ENCODE measurements at places on chromosomes 6 and 20. TPM values are rescaled to one million over a fixed set of nuclear protein-coding genes. Genes with fewer than 3 reads are reported as not detected.

TMX4 gene
- total RNA-seq: 45.6 TPM

PAX1 gene
- total RNA-seq: not detected

LAMA2 gene
- total RNA-seq: not detected

GLP1R gene
- not detected for total RNA-seq

RALY gene
- total RNA-seq: 110 TPM
